Midbrain (tissue), 1 donor: ENCODE measurements at places on chromosomes 1 and 21.

DNA sequence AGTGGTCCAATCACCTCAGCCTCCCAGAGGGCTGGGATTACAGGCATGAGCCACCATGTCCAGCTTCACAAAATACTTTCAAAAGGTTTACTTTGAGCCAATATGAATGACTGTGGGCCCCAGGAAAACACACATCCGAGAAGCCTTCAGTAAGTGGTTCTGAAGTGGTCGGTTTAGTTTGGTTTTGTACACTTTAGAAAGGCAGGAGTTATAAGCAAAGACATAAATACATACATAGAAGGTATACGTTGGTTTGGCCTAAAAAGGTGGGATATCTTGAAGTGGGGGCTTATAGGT is 3.2 kb upstream of the MIB2 start:
- DNase-seq = no peak

DNA sequence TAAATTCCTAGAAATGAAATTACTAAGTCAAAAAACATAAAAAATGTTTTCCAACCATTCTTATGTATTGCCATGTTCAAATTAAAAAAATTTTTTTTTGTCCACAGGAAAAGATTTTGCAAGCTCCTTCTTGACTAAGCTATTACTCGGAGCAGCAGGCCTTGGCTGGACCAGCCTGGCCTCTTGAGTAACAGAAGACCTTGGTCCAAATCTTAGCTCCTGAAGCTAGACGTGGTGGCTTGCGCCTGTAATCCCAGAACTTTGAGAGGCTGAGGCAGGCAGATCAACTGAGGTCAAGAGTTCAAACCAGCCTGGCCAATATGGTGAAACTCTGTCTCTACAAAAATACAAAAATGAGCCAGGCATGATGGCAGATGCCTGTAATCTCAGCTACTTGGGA is 77.6 kb downstream of the CLSTN1 start:
- DNase-seq = no peak

GRCh38 chr1:55993646-55994318 is 585.6 kb downstream of the PLPP3 start:
- no peak for DNase-seq

DNA sequence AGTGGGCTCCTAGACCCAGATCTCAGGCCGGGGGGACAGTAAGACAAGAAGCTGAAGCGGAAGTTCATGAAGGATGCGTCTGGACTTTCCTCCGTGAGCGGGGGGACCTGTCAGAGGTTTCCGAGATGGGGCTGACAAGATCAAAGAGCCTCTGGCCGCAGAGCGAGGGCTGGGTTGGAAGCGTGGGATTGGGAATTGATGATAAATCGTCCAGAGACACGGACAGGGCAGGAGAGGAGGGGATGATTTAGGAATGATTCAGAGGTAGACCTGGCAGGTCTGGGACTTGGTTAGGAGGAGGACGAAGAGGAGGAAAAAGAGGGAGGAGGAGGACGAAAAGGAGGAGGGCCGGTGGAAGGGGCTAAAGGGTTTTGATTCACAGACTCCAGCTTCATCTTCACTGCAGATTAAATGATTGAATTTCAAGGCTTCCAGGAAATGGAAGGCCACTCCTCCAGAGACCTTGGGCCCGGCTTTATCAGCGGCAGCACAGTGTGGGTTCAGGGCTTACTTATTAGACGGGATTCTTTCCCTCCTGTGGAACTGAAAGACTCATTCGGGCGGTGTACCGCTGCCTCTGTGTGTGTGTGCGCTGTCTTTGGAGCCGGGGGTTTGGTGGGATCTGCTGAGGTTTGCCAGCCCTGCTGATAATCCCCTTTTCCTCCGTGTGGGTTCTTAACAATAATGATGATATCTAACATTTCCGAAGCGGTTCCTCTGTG is 85.7 kb upstream of the SLC45A1 start:
- DNase-seq = no peak

DNA sequence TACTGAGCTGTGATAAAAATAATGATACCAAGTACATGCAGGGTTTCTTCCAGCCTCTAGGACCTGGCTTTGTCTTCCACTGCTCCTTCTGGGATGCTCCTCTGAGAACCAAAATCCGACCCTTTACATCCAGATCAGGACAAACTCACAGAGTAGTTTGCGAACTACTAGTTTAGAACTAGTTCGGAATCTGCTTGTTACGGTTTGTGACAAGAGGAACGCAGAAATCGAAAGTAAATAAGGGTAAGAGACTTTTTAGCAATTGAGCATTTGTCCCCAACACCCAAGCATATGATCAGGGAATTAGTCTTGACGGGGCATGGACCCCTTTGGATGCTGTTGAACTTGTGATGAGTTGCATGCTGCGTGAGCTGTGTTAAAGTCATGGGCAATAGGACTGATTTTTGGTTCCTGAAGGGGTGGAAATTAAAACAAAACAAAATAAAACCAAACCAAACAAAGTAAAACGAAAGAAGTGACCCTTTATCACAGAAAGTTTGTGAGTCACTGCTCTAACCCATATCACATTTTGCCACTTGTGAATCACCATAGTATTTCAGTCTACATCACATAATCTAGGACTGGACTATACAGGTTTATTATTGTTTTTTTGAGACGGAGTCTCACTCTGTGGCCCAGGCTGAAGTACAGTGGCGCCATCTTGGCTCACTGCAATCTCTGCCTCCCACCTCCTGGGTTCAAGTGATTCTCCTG is 35.7 kb upstream of the ERRFI1 start:
- no peak for DNase-seq

DNA sequence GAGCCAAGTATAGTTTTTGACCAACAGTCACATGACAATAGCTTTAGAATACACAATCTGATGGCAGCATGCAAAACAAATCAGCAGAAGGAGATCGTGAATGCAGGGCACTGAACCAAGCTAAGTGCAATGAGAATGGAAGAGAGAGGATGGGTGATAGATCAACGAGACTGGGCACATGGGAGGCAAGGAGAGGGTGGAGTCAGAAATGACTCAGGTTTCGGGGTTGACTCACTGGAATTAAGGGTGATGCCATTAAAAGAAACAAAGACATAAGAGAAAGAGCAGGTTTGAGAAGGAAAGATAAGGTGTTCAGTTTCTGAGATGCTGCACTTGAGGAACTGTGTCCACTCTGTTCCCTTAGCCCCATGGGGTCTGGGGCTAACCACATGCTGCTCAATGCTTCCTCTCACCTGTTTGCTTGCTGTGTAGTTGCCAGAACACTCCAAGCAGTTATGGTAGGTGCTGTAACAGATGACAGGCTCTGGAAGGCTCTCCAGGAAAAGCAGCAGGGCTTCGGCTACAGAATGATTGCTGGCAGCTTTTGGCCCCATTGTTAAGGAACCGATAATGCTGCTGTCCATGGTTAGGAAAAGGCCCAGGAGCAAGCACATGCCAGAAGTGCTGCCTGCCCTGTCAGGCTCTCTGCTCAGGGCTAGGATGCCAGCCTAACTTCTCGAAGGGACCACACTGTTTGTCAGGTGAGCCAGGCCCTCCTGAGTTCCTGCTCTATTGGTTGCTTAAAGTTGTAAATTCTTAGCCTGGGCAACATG is 6.1 kb upstream of the MTF1 start:
- DNase-seq = no peak

DNA sequence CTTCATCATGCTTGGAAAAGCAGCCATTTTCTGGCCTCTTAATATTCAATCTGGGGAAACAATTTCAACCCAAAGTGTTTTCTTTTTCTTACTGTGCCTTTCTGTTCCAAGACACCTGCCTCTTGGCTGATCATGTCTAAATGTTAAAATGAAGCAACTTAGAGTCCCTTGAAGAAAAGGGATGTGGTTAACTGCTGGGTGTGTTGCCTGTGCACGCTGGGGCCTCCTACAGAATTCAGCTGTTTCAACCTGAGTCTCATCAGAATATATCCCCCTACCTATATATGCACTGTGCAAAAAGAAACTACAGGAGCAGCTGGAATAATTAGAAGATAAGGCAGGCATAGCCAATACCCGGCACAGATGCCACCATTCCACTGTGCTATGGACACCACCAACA is 222.0 kb downstream of the OMA1 start:
- DNase-seq = no peak

- DNase-seq = no peak
Measured at GRCh38 chr21:44874240-44874496, 678 bp upstream of the PTTG1IP start.

GRCh38 chr1:66274634-66275033 is 259.3 kb upstream of the SGIP1 start:
- DNase-seq = no peak

- DNase-seq = no peak
Measured at GRCh38 chr1:241605146-241605805, 34.9 kb downstream of the CHML start.

- no peak for DNase-seq
Measured at GRCh38 chr1:30404341-30404740, 319.0 kb downstream of the MATN1 start.

DNA sequence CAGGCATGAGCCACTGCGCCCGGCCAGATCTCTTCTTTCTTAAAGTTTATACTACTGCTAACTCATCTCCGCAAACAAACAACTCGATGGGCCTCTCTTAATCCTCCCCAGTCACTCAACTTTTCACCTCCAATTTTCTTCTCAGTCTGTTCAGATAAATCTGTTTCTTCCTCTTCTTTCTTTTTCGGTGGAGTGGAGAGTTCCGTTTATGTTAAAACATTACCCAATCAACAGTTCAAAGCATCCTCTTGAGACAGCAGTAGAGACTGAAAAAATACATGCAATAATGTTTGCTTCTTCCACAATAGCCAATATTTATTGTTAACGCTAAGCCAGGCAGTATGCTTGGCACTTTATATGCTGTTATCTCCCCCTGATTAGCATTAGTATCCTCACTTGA is 1.4 kb upstream of the ANKRD13C start:
- no peak for DNase-seq

- no peak for DNase-seq
Measured at GRCh38 chr1:93093332-93094006, 14.4 kb downstream of the MTF2 start.
